Activated T-cell treated with anti-CD3 and anti-CD28 coated beads, Interleukin-2, amount 50 U/mL, for 4 hours (primary cell): ENCODE measurements at places on chromosomes 1 and 21.

- DNase-seq = no peak
Measured at GRCh38 chr1:247914941-247915662, 5.0 kb upstream of the OR2T8 start.

GRCh38 chr1:20884513-20884912 is 97.4 kb upstream of the HP1BP3 start:
- DNase-seq = no peak

GRCh38 chr1:117257291-117257690 is 46.6 kb upstream of the VTCN1 start:
- no peak for DNase-seq

DNA sequence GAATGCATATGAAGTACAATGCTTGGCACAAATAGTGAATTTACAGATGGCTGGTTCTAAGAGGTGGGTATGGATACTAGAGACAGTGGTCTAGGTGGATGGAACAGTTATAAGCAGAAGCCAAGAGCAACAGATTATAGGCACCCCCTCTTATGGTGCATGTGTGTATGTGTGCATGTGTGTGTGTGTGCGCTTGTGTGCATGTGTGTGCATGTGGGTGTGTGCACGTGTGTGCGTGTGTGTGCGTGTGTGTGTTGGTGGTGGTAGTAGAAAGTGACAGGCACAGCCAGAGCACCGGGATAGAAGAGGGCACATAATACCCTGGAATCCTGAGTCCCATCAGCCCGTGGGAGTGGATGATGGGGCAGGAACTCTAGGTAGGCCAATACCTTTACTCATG is 1.3 kb downstream of the NCMAP start:
- no peak for DNase-seq

- no peak for DNase-seq
Measured at GRCh38 chr1:45470306-45470798, 20.6 kb downstream of the TESK2 start.

GRCh38 chr1:223827193-223827663 is 18.5 kb downstream of the TP53BP2 start:
- DNase-seq = no peak

GRCh38 chr1:233868461-233868860 is 36.0 kb upstream of the SLC35F3 start:
- no peak for DNase-seq

DNA sequence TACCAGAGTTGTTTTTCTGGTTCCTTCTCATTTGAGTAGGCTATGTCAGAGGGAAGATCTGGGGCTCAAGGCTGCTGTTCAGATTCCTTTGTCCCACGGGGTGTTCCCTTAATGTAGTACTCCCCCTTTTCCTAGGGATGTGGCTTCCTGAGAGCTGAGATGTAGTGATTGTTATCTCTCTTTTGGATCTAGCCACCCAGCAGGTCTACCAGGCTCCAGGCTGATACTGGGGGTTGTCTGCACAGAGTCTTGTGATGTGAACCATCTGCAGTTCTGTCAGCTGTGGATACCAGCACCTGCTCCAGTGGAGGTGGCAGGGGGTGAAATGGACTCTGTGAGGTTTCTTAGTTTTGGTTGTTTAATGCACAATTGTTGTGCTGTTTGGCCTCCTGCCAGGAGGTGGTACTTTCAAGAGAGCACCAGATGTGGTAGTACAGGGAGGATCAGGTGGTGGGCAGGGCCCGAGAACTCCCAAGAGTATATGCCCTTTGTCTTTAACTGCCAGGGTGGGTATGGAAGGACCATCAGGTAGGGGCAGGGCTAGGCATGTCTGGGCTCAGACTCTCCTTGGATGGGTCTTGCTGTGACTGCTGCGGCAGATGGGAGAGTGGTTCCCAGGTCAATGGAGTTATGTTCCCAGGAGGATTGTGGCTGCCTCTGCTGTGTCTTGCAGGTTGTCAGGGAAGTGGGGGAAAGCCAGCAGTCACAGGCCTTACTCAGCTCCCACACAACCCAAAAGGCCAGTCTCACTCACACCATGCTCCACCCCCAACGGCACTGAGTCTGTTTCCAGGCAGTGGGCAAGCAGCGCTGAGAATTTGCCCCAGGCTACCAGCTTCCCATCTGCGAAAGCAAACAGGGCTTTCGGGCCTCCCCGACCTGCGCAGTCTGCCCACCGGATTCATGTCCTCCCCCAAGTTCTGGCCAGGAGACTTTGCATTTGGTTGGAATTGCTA is 64.2 kb downstream of the SERINC2 start:
- no peak for DNase-seq

DNA sequence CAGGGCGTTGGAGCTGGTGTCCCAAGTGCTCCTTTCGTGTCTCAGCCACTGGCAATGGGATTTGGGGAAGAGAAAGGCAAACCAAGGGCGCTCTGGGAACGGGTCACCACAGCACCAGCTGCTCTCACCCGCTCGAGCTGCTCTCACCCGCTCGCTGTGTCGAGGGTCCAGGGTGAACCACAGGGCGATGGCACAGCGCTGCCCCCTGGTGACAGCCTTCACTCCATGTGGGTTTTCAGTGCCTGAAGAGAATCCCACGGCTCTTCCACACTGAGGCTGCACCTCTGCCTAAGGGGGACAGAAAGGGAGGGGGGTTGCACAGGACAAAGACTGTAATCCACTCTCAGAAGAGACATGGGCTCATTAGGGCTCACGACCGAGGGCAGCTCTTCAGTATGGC is 7.1 kb upstream of the CLDN19 start:
- DNase-seq = peak; percentile 51

DNA sequence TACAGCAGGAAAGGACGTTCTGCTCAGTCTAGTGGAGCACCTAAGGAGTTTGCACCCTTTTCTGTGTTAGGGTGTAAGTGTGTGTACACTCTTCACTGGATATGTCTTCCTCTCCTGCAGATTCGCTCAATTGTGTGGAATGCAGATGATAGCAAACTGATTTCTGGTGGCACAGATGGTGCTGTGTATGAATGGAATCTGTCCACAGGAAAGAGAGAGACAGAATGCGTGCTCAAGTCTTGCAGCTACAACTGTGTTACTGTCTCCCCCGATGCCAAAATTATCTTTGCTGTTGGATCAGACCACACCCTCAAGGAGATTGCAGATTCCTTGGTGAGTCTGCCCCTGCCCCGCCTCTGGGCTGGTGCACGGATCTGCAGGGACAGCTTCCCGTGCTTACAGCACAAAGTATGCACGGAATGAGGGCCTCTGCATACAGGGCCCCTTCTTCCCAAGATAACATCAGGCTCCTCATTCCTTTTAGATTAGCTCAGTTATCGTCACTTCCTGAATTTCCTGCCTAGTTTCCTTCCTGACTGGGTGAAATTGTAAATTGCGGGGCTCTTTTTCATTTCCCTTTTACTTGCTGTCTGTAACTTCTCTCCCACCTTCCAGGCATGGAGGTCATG is 34.6 kb downstream of the CFAP57 start:
- no peak for DNase-seq

DNA sequence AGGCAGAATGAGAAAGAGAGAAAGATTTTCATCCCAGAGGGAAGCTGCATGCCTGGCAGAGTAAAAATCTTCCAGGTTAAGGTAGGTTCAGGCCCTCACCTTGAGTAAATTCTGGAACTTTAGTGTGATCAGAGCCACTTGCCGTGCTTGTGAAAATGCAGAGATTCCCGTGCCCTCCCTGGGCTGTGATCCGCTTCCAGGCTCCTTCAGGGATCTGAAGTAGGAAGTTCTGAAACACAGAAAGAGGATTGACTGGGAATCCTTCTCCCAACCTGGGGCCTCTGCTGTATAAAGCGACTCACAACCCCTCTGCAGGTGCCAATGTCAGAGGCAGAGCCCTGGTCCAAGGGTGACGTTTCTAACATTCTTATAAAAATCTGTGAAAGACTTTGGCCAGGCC is 26.6 kb downstream of the NUAK2 start:
- DNase-seq = no peak

DNA sequence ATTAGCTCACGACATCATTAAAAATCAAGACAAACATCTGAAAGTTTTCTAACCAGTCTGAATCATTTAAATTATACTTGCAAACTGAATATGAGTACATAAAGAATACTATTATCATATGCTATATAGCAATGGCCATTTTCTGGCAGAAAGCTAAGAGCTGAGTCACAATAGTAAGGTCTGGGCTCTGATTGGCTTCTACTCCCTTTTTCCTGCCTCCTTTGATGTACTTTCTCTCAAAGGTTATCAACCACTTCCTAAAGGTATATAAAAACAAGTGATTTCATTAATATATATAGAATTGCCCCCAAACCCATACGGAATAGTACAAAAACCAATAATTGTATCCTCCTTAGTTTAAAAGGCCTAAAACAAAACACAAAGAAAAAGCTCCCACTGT is 7.0 kb downstream of the KCNA3 start:
- DNase-seq = no peak

- DNase-seq = no peak
Measured at GRCh38 chr1:14811573-14811972, 213.1 kb downstream of the KAZN start.

- peak; percentile 17 for DNase-seq
Measured at GRCh38 chr1:23980728-23981070, 572 bp upstream of the SRSF10 start.

- DNase-seq = peak; percentile 21
Measured at GRCh38 chr1:166479052-166479631, 312.3 kb upstream of the FAM78B start.

DNA sequence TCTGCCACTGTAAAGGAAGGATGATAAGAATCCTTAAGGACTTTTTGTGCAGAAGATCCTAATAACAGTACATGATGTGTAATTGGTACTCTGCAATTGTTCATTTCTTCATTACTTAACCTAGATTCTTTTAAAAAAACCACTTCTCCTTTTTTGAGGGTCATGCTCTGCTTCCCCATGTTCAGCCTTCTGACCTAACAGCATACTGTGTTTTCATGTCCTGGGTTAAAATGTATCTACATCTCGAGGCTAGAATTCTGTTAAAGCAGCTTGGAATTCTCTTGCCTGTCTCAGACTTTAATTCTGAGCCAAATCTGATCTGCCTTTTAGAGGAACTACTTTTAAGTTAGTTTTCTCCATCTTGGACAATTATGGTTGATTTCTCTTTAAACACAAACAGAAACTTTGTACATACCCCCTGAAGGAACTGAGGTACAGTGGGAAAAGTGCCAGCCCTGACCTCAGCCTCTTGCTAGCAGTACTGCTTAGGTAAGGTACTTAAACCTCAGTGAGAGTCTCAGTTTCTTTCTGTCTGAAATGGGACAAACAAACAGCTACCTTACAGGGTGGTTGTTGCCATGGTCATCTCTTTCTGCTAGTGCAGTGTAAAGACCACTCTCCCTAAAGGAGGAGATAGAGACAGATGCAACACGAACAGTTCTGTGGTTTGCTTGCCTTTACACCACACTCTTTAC is 103.2 kb upstream of the DYNLT5 start:
- no peak for DNase-seq

GRCh38 chr1:71438626-71439025 is 357.8 kb upstream of the ZRANB2 start:
- DNase-seq = no peak

GRCh38 chr1:24558902-24559791 is 3.3 kb downstream of the NCMAP start:
- DNase-seq = no peak

DNA sequence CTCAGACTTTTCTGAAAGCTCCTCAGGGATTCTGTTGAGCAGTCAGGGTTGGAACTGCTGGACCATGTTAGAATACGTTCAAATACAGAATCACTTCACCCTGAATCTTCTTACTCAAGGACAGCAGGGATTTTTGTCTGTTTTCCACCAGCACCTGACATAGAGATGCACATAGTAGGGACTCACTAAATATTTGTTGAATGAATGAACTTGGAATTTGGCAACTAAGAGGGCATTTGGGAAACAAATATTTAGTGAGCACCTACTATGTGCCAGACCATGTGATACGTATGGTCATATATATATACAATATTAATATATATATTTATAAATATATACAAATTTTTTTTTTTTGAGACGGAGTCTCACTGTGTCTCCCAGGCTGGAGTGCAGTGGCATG is 4.6 kb upstream of the FBXO42 start:
- DNase-seq = no peak

DNA sequence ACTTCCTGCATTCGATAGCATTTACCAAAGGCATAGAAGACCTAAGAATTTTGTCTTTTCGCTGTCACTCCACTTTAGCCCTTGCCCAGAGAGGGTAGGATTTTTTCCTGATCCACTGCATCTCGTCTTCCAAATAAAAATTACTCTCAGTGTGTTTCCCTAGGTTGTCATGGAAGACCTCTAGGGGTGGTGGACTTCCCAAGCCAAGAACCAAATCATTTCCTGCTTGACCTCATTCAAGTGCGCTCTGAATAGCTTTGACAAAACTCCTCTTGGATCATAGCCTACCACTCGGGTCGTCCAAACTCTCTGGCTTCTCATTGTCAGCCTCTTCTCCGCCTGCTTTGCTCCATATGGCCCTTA is 431 bp upstream of the C1orf52 start:
- DNase-seq = no peak

DNA sequence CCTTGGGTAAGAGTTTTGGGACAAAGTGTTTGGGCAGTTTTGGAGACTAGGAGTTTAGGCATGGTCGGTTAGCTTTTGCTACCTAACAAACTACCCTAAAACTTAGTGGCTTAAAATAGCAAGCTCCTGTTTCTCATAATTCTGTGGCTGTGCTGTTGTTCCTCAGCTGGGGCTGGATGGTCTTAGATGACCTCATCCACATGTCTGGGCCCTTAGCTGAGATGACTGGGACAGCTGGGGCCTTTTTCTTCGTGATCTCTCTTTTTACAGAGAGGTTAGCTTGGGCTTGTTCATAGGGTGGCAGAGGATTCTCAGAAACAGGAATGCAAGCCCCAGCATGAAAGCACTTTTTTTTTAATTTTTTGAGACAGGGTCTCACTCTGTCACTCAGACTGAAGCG is 6.6 kb downstream of the ATP1A4 start:
- DNase-seq = no peak

GRCh38 chr1:234726359-234726943 is 116.5 kb upstream of the IRF2BP2 start:
- no peak for DNase-seq

- DNase-seq = no peak
Measured at GRCh38 chr1:199856216-199856780, 171.2 kb upstream of the NR5A2 start.

DNA sequence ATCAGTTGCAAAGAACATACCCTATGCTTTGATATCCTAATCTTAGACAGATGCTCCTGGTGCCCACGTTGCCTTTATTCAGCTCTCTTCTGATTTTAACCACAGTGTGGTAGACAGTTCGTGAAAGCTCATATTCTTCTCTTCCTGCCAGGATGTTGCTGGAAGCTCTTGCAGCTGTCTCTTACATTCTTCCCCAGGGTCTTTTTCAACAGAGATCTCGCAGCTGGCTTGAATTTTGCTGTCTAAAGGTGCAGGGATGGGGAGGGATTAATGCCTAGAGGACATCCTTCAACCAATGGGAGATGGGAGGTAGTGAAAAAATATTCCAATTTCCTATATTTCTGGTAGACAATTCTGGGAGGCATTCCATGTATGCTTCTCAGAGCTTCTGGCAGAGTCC is 150.0 kb upstream of the APP start:
- no peak for DNase-seq

DNA sequence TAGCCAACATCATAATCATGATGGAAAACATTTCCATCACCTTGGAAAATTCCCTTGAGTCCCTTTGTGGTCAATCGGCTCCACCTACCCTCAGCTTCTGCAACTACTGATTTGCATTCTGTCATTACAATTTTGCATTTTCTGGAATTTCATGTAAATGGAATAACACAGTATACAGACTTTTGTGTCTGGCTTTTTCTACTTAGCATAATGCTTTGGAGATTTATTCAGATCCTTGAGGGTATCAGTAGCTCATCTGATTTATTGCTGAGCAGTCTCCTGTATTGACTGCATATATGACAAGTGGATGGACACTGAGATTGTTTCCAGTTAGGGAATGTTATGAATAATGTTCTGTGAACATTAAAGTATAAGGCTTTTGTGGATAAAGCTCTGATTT is 358.3 kb downstream of the USP25 start:
- DNase-seq = no peak

GRCh38 chr1:193462629-193463320 is 276.4 kb upstream of the B3GALT2 start:
- no peak for DNase-seq
